ENCODE measurements at places on chromosomes 11 and 22.

DNA sequence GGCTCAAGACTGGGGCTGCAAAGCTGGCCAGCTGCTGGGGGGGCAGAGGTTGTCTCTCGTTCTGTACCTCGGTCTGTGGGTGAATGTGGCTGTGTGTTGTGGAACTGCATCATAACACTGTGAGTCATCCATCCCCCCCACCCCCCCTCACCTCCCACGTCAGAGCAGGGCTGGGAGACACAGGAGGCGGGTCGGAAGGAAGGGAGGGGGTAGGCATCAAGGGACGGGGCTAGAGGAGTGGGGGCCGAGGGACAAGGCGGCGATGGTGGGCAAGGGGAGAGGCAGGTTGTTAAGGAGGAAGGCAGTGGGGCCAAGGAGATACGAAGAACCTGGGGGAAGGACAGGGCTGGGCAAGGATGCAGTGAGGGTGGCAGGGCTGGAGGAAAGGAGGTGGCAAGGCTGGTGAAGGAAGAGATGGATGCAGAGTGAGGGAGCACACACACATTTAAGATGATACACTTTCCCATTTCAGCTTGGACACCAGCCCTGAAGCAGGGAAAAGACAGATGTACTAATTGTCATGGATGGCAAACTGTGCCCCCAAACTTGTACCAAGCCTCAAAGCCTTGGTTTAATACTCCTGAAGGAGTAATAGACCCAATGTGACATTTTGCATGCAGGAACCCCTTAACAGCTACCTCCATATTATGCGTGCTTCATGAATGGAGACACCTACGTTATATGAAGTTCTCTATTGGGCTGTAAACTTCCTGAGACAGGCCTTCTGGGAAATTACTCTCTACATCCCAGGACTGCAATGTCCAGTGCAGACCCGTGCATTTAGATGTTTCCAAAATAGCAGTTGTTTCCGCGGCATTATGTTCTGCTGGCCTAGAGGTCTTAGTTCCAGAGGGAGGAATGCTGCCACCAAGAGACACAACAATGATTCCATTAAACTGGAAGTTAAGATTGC lies at the start of gene YPEL4:
YPEL4 (minus strand) TSS at position 87 of the 913 bp plus-strand sequence. CDS start 2,805 bp downstream, outside the sequence.
- DNase-seq: no peak

DNA sequence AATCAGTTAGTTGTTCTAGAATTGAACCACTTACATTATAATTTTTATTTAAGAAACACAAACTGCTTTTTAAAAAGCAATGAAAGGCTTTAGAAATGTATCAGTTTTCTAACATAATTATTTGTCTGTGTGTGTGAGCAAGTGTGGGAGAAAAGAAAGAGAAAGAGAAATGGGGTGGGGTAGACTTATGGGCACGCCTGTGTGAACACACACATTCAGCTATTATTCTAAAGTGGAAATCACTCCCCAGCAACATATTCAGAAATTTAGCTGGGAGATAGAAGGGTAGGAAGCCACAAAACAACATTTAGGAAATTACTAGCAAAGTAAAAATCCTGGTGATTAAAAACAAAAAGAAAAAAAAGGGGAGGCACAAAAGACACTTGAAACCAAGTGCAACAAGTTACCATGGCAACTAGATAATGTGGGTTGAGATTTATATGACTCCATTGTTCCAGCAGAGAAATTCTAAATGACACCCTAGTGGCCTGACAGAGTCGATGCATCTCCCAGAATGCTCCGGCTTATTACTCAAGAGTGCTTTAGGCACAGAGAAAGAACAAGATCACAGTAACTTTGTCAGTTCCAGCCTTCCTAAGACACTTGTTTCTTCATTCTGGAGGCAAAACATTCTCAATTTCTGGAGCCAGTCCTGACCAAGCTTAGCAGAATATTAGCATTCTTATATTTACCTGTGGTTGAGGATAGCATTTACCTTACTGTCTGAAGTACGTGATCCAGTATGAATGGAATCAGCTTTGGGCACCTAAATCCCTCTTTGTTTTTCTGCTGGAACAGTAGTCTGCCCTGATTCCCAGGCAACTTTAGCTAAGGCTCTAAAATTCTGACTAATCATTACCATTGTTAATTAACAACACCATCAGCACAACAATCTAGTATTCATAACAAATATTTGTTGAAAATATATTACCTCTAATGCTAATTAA lies 444.4 kb downstream of the DLG2 start:
- DNase-seq: no peak

GRCh38 chr11:94111660-94112059 lies 17.0 kb upstream of the PANX1 start:
- DNase-seq: no peak

DNA sequence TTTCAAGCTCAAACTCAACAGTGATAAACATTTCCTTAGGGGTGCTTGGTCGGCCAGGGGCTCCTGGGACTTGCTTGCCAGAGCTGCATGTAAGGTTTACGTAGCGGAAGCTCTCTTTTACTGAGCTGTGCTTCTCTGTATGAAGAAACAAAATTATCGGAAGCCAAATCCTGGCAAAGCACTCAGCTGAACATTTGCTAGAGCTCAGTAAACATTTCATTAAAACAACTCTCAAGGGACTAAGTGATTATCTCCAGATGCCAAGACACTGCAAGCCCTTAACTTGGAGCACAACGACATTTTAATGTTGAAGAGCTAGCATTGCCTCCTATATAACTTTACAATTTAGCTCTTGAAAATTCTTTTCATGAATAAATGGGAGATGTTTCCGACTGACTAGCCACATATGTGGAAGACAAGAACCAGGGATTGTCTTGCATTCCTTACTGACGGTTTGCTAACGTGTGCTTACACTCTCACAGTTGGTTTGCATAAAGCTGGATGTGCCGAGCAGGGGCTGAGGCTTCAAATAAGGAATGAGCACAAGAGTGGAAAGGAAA lies 43.4 kb downstream of the SCUBE2 start:
- DNase-seq: no peak

DNA sequence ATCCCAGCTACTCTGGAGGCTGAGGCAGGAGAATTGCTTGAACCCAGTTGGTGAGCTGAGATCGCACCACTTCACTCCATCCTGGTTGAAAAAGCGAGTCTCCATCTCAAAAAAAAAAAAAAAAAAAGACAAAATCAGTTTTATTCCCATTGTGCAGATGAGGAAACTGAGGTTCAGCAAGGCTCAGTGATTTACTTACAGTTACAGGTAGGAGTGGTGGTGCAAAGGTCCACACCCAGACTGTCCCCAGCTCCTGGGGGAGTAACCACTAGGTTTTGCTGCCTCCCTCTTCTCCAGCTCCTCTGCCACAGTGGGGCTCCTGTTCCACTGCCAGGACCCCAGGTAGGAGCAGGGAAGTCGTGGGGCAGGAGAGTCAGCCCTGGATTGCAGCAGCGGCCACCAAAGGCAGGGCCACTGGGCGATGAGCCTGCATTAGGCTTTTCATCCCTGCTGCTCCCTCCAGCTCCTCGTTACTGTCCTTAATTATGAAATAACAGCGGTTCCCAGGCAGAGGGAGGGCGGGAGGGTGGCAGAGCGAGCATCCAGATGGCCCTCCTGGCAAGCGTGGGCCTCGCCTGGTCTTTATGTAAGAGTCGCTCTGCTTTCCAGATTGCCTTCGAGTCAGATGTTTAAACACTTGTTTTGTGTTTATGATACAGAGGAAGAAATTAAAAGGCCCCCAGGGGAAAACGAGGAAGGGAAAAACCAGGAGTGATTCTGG lies 15.5 kb upstream of the RASD2 start:
- no peak for DNase-seq

GRCh38 chr11:78034623-78035022 lies 11.5 kb upstream of the KCTD14 start:
- no peak for DNase-seq

DNA sequence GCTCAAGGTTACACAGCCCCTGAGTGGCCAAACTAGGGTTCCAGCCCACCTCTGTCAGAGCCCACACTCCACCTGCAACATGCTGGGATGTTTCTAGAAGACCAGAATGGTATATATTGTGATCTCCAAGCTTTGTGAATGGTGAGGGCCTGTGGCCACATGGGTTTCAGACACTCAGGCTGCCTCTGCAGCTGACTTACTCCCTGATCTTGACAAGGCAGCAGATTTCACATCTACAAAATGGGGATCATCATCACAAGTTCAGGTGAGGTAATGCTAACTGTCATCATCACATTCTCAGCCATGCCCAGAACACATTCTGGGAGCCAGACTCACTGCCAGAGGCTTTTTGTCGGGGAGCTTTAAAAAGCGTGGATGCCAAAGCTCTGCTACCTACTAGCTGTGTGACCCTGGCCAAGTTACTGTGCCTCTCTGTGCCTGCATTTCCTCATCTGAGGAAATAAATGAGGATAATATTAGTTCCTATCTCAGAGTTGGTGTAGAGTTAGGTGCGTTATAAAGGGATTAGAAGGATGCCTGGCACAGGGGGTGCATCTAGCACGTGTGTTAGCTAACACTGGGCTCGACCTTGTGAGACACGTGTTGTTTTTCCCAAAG lies 24.9 kb upstream of the WNT11 start:
- no peak for DNase-seq

- DNase-seq: no peak
Measured at GRCh38 chr11:46537121-46537520, 56.7 kb downstream of the AMBRA1 start.

- DNase-seq: no peak
Measured at GRCh38 chr11:80529726-80530125, 1088.9 kb upstream of the TENM4 start.
